ENCODE measurements at places on chromosomes 7 and 10.

GRCh38 chr10:100782461-100783244 is 37.3 kb downstream of the PAX2 start:
- DNase-seq: no peak

- no peak for DNase-seq
Measured at GRCh38 chr10:12966067-12966466, 35.4 kb downstream of the CCDC3 start.

DNA sequence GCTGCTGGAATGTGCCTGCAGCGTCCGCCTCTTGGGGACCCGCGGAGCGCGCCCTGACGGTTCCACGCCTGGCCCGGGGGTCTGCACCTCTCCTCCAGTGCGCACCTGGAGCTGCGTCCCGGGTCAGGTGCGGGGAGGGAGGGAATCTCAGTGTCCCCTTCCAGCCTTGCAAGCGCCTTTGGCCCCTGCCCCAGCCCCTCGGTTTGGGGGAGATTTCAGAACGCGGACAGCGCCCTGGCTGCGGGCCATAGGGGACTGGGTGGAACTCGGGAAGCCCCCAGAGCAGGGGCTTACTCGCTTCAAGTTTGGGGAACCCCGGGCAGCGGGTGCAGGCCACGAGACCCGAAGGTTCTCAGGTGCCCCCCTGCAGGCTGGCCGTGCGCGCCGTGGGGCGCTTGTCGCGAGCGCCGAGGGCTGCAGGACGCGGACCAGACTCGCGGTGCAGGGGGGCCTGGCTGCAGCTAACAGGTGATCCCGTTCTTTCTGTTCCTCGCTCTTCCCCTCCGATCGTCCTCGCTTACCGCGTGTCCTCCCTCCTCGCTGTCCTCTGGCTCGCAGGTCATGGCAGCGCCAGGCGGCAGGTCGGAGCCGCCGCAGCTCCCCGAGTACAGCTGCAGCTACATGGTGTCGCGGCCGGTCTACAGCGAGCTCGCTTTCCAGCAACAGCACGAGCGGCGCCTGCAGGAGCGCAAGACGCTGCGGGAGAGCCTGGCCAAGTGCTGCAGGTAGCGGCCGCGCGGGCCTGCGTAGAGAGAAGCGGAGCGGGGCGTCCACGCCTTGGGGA is 645 bp downstream of the SLC26A4 start:
- peak; percentile 21 for DNase-seq

GRCh38 chr7:43458330-43459018 is 124.4 kb upstream of the STK17A start:
- no peak for DNase-seq

DNA sequence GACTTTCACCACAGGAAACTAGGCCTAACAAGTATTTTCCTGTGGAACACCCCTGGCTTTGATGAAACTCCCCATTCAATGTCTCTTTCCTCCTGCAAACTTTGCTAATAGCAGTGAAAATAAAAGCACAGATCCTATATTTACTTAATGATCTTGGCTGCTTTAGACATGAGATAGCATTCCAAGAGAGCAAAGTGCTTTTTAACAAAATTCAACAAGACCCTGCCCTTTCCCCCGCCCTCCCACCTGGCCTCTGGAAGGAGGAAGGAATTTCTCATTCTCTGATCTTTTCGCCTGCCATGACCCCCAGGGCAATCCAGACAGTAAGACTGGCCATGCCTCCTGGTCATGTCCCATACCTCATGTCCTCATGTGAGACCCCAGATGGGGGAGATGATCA is 185.7 kb downstream of the KCNMA1 start:
- DNase-seq: no peak

DNA sequence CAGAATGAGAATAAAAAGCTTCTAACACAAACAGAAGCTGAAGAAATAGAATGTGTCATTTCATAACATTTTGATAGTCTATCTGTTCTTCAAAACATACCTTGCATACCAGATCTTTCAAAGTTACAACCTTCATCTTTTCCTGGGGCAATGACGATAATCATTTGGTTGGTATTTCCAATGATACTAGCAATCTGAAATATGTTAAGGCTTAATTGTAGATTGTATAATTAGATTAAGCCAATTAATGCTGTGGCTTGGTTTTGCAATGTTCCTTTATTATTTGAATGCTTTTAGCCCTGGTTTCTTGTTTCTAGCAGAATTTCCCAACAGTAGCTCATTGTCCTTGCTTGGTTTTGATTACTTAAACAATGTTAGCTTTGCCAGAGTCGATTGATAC is 84.6 kb downstream of the CABCOCO1 start:
- no peak for DNase-seq

DNA sequence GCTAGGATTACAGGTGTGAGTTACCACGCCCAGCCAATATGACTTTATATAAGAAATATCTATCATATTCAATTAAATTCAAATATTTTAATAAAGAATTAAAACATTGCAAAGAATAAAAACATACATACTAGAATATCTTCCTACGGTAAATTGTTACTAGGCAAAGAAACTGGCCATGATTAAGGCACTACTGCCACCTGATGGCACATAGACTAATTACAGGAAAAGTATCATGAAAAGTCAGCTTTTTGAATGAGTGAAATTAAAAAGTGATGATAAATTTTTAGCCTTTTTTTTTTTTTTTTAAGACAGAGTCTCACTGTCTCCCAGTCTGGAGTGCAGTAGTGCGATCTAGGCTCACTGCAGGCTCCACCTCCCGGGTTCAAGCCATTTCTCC is 30.9 kb downstream of the MRPS33 start:
- no peak for DNase-seq

DNA sequence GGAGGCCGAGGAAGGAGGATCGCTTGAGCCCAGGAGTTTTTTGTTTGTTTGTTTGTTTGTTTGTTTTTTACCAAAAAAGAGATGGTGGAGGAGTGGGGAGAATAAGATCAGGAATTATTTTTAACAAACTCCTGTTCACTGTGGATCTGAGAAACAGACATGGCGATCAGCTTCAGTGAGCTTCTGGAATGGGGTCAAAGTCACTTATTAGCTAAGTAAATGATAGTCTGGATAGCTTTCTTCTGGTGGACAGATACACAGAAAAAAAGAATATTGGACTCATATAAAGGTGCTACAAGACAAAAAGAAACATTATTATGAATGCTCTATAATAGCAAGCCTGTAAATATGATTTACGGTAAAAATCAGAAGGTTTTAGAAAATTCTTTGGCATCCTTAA is 85.1 kb downstream of the POU6F2 start:
- no peak for DNase-seq

DNA sequence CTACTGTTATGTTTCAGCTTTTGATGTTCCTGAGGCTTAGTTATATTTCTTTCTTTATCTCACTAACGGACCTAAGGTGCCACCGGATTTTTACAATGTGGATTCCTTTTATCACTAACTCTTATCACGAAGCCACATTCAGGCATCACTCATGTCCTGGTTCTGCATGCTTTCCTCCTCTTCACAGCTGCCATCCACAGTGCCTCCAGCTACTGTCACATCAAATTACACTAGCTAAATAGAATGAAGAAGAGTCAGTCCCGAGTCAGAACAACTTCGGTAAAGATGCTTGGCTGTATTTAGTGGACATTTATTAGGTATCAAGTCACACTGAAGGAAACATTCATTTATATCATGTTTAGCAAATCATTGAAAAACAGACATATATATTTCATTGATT is 153.2 kb downstream of the NEBL start:
- DNase-seq: no peak

DNA sequence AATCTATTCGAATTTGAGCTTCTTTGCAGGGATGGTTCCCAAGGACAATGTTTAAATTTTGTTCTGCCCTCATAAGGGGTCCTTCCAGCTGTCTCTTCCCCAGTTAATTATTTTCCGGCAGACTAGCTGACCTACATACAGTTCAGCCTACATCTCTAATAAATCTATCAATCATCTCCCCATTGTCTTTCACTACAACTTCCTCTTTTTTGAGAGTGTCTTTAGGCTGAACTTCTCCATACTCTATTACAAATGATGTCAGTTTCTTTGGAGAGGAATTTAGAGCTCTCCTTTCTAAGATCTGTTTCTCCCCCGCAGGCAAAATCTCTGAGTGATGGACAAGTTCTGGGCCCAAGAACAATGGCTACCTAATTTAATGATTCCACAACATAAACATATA is 122.2 kb downstream of the PCLO start:
- DNase-seq: no peak

DNA sequence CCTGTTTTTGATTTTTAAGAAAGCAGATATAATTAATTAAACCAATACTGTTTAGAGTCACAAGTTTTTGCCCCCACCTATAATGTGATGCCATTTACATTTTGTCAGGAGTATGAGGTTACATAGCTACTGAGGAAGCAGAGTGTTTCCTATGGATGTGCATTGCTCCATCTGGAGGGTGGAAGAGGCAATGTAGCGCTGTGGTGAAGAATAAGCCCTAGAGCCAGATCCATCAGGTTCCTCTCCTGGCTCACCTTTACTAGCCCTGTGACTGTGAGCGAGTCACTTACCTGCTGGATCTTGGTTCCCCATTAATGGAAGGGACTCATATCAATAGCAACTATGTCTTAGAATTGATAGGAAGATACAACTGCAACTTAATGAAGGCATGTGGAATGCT is 216.0 kb downstream of the GPAM start:
- peak; percentile 2 for DNase-seq

- DNase-seq: no peak
Measured at GRCh38 chr7:127589896-127590295, 1.7 kb downstream of the ARF5 start.

DNA sequence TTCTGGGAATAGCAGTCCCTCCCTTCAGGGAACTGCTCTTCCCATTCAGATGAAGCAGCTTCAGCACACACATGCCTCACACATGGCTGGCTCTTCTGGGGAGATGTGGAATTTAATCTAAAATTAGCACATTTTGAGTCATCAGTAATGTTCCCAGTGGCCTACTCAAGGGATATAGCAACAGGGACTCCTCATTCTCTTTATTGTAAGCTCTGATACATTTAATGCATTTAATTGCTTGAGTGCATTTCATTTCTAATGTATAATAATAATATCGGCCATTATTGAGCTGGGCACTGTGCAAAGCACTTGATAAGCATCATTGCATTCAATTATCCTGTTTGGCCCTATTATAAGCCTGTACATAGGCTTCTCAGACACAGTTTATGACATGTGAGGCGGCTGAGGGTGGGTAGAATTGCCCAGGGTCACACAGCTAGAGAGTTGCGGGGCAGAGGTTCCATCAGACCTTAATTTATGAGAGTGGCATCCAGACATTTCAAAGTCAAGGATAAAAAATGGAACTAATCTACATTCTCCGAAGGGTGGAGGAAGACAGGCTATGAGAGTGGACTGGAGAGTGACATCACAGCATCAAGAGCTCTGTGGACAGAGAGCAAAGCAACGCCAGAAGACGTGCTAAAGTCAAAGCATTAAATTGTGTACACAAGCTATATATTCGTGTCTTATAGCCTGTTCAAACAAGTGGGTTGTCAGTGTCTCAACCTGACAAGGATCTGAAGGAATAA is 76.8 kb downstream of the LANCL2 start:
- DNase-seq: no peak

DNA sequence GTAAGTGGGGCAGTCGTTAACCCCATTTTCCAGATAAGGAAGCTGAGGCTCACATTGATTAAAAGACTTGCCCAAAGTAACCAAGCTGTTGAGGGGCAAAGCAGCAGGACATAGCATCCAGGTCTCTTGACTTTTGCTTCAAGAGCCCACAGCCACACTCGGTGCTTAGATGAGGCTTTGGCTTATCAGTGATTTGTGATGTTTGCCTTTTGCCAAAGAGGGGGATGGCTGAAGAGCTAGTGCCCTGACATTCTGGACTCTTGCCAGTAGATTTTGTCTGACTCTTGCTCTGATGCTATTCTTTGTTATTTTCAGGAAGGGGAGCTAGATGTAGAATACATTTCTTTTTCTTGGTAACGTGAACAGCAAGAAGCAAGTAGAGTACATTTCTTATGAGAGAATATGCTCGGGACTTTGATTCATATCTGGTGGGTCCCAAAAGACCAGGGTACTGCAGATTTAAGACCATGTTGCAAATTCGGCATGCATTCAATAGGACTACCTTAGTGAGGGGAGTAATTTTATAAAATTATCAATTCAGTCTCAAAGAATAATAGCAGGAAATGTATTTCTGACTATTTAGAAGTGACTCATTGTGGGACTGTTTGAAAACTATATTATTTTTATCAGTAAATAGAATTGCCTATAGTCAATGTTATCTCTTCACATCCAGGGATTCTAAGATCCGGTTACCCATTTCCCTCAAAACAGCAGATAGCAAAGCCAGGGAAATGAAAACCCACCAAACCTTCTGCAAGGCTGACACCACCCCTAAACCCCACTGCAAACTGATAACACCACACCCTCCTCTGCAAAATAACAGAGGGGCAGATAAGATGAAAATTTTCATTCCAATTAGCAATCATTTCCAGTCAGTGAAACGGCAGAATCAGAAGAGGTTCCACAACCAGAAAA is 180.0 kb upstream of the BMPER start:
- DNase-seq: no peak

Measured in foreskin keratinocyte (primary cell).